Choroid plexus epithelial cell (primary cell): ENCODE measurements at places on chromosomes 12 and 14.

DNA sequence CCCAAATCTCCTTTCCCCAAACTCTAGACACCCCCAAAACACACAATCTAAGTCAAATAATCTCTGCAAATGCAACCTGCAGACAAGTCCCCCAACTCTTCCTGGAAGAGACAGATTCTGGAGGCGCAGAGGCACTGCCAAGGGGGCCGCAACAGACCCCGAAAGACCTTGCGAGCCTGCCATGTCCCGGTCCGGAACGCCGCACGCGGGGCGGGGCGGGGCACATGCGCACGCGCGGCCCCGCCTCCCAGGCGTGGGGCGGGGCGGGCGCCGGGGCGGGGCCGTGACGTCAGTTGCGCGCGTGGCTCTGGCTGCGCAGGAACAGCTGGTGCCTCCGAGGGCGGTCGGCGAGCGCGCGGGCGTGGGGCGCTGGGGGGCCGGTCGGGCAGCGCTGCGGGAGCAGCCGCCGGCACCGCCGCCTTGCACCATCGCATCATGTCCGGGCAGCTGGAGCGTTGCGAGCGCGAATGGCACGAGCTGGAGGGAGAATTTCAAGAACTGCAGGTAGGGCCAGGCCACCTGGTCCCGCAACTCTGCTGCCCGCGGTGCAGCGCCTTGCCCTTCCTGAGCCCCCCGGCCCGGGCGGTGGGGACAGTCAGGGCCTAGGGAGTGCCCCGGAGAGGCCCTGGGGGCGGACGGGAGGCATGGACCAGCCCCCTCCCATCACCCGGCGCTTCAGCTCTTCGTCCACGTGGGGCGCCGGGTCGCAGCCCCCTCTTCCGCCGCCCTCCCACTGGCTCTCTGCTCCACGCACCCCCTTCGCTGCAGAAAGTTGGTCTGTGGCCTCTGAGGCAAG is at the start of gene TMEM120B:
Gene TMEM120B, plus strand, starts transcription at position 292 of the 796 bp plus-strand sequence. Its CDS starts 144 bp downstream, at position 436.
- DNase-seq = peak; percentile 71

DNA sequence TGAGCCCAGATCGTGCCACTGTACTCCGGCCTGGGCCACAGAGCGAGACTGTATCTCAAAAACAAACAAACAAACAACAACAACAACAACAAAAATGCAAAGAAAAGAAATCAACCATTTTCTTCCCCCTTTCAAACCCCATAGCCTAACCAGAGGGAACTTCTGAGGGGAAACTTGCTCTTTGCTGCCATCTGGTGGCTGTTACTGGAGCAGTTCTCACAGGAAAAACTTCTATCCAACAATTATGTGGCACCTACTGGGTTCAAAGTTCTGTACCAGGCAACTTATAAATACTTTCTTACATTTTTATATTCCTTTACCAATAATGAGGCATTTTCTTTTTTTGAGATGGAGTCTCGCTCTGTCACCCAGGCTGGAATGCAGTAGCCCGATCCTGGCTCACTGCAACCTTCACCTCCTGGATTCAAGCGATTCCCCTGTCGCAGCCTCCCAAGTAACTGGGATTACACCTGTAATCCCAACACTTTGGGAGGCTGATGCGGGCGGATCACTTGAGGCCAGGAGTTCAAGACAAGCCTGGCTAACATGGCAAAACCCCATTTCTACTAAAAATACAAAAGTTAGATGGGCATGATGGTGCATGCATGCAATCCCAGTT is 50.9 kb upstream of the BICDL1 start:
- DNase-seq = peak; percentile 66

DNA sequence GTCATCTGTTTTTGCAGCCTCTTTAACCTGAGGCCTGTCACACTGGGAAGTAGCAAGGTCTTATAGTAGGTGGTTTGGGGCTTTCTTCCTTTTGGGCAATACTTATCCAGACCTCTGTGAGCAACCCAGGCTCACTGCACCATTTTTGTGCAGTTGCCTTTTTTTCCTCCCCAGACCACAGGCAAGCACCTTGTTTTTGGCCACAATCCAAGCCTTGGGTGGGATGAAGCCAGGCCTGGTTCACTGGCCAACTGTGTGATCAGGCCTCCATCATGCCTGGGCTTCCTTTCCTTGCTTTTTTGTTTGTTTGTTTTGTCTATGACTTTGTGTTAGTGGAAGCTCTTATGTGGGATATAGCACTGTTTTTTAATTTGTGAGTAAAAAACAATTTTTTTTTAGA is 71.7 kb downstream of the DNAH10 start:
- DNase-seq = no peak

- DNase-seq = peak; percentile 59
Observed at GRCh38 chr12:14902465-14902864, 16.8 kb upstream of the MGP start.

GRCh38 chr12:53344824-53345485 is 8.8 kb upstream of the SP7 start:
- DNase-seq = peak; percentile 81

DNA sequence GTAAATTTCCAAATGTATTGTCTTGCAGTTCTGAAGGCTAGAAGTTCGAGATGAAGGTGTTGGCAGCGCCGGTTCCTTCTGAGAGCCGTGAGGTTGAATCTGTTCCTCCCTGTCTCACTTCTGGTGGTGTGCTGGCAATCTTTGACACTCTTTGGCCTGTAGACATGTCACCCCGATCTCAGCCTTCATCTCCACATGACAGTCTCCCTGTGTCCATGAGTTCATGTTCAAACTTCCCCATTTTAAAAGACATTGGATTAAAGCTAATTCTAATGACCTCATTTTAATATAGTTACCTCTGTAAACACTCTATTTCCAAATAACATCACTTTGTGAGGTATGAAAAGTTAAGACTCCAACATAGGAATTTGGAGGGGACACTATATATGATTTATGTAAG is 4.1 kb upstream of the RBM19 start:
- no peak for DNase-seq

DNA sequence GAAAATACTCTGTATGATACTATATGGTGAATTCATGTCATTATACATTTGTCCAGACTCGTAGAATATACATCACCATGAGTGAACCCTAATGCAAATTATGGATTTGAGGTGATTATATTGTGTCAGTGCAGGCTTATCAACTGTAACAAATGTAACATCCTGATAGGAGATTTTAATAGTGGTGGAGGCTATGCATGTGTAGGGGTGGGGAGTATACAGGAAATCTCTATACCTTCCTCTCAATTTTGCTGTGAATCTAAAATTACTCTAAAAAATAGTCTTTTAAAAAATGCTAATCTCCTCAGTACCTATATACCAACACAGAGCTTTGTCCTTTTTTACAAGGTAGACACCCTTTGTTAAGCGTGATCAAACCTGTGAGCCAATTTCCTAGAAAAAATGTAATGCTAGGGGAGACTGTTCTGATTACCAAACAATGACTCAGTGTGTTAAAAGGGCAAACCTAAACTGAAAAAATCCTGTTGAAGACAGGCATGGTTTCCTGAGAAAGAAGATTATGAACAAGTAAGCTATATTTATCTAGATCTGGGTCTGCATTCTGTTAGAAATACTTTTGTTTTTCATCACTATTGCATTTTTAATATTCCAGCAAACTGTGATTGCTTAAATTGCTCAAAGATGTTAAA is 170.9 kb downstream of the DUSP6 start:
- peak; percentile 91 for DNase-seq

DNA sequence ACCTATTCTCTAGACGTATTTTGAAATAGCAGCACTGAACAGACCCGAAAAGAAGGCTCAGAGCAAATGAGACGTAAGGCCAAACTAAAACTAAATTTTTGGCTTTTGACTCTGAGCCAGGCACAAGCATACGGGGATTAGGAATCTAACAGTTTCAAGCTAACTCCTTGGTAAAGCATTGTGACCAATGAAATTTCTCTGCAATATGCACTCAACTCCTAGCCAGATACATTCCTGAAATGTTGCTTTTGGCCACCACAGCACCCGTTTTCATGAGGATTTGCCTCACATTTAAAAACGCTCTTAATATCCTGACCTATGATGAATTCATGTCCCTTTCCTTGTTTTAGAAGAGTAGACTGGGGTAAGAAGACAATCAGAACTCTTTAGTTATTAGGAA is 53.1 kb upstream of the NPFF start:
- DNase-seq = peak; percentile 96

- DNase-seq = no peak
Observed at GRCh38 chr14:21924479-21924878, 250.9 kb upstream of the OR4E1 start.

DNA sequence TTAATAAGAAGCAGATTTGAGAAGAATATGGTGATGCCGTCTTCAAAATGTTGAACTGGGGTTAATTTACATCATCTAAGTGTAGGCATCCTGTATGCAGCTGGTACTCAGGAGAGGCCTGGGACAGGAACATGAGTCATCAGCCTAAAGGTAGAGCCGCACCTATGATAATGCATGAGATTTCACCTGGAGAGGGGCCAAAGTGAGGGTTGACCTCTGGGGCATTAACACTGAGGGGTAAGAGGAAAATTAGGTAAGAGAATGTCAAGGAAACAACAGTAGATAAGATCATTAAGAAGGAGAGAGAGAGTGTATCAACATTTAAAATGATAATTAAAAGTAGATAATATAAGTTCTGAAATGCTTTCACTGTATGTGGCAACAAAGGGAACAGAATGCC is 20.2 kb upstream of the SSTR1 start:
- no peak for DNase-seq

- DNase-seq = no peak
Observed at GRCh38 chr12:105072888-105073488, 11.3 kb downstream of the ALDH1L2 start.

GRCh38 chr12:106634206-106634605 is 51.4 kb downstream of the RFX4 start:
- DNase-seq = no peak

GRCh38 chr12:5758347-5758746 is 186.7 kb downstream of the ANO2 start:
- no peak for DNase-seq

DNA sequence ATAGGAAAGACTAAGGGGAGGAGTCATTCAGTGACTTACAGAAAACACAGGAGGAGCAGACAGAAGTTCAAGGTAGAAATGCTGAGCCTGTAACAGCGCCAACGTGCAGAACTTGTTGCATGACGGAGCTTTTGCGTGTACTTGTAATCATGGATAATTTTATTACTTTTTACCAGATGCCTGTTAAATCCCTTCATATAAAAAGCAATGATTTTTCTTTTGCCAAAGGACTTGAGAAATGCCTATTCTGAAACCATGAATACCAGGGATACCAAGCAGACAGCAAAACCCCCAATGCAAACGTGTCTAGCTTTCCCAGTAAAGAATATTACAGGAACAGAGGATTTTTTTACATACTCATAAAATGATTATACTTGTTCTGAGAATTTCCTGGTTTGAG is 163.6 kb upstream of the GSC start:
- DNase-seq = no peak

DNA sequence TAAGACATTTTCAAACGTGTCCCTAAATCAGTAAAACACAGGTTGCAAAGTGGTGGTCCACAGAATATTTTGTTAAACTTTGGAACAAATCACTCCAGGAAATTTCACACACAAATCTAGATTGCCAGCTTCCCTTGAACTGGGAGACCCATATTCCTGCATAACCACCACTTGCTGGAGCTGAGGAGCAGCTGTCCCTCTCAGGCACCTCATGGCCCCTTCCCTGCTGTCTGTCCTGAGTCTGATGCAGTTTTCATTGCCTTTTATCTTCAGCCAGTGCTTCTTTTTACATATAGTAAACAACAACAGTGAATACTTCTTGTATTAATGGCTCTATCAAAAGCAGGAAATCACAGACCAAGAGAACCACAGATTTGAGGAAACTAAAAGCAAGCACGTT is 289.3 kb downstream of the MED13L start:
- DNase-seq = no peak

DNA sequence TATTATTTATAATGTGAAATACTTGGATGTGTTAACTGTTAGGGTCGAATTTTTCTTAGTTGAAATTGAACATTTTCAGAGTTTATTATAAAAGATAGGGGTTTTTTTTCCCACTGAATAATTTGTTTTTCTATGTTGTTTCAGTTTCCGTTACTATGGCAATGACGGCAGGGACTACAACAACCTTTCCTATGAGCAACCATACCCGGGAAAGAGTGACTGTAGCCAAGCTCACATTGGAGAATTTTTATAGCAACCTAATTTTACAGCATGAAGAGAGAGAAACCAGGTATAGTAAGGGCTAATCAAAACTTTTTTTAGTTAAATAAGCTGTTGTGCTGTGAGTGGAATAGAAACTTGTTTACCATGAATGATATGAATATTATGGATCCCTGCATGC is 35.1 kb upstream of the BMAL2 start:
- DNase-seq = peak; percentile 31

GRCh38 chr14:59200195-59200594 is 11.7 kb downstream of the DAAM1 start:
- no peak for DNase-seq

GRCh38 chr14:90272523-90272922 is 16.2 kb downstream of the PSMC1 start:
- no peak for DNase-seq

DNA sequence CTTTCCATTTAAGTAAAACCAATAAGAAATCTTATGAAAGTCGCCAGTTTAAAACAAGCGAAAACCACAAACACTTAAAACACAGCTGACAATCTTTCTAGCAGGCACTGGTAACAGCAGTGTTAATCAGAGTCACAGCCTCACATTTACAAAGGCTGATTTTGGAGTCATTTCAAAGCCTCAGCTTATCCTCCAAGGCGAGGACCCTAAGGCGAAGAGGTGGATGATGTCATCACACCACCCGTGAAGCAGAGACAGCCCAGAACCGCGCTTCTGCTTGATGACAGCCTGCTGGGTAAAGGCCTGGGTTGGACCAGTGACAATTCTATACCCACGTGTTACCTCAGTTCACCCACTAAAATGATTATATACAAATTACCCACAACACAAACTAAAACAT is 10.1 kb downstream of the GOLGA3 start:
- no peak for DNase-seq

DNA sequence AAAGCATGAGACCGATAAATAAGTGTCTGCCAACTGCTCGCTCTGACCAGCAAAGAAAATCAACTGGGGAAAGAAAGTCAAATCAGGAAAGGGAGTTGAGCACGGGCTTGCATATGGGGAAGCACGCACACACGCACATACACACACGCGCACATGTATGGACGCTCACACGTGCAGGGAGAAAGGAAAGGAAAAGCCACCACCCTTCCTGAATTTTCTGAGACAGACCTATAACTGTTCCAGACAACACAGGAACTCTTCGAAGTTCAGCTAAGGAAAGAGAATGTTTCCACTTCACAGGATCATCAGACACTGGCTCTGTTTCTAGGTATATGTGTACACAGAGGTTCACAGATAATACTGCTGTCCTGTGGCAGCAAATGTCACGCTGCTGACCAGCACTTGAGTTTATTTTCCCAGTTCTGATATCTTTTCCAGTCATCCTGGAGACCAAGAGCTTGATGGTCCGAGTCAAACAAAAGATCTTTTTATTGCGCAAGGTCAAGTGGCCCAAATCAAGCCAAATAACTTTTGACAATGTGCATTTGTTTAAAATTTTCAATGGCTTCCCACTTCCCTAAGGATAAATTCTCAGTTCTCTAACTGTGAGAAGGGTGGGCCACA is 82.1 kb upstream of the TMCC3 start:
- no peak for DNase-seq
